Endodermal cell (in vitro differentiated cells): ENCODE measurements at places on chromosomes 5 and 9.

DNA sequence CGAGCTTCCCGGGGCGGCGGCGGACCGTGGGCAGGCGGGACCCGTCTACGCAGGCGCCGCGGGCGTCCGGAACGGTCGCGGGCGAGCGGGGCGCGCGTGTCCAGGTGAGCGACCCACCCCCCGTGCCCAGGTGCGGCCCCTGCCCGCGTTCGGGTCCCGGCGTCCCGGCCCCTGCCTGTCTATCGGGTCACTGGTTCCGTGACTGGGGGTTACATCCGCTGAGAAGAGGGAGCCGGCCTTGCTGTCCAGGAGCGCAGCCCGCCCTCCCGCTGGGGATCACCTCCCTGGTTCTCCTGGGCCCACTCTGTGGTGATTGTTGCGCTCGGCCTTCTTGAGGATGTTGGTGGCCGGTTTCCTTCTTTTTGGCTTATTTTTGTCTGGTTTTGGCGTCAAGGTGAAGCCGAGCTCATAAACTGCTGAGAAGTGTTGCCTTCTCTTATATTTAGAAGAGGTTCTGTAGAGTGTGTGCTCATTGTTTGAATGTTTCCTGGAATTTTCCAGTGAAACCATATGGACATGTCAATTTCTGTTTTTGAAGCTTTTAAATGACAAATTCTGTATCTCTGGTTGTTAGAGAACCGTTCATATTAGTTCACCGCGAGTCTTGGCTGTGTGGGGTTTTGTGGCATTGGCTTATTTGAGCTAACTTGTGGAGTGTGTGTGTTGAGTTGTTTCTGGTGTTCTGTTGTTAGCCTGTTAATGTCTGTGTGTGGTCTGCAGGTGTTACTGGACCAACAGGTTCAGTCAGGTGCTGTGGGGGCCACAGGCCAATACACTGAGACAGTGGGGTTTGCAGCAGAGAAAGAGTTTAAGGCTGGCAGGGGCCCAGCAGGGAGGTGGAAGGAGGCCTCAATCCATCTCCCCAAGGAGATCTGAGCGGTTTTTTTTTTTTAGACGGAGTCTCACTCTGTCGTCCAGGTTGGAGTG, 621 bp downstream of the CEP72 start:
- H3K4me1 ChIP-seq = peaks cover 3% of the 10 kb centered on the region
- H3K4me3 ChIP-seq = peak overlapping the region; percentile 87
- no peaks in the 10 kb centered on the region for H3K27me3 ChIP-seq
- DNase-seq = peak; percentile 76
- no peak overlapping the region for H3K27ac ChIP-seq

DNA sequence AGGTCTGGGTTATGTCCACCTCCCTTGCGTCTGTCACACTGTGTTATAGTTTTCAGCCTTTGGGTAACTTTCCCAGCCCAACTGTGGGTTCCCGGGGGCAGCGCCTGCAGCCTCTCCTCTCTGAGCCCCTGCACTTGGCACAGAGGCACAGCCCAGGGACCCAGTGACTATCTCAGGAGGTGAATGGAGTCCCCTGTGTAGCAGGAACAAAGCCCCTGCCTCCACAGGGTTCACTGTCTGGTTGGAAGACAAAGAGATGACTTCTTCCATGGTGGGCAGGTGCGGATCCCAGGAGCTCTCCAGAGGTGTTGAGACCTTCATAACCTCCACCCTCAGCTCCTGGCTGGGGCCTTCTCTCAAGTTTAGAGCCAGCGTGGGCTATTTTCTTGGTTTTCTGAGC, 156.9 kb downstream of the C9orf50 start:
- peaks cover 4% of the 10 kb centered on the region for H3K4me1 ChIP-seq
- no peaks in the 10 kb centered on the region for H3K27me3 ChIP-seq
- H3K36me3 ChIP-seq = no peaks in the 10 kb centered on the region

DNA sequence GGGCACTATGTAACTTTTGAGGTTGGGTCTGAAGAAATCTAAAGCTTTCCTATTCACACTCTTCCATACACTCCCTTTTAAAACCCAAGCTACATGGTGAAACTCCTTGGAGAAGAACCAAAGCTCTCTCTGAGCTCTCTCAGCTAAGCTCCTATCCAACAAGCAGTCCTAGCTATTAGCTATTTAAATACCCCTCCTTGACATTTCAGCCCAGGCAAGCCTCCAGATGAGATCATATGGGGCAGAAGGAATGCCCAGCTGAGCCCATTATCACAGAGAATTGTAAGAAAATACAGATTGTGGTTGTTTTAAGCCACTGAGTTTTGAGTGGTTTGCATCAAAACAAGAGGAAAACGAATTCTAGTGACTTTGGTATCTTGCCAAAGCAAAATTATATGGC, 15.2 kb downstream of the HSPB3 start:
- peaks cover 16% of the 10 kb centered on the region for H3K4me1 ChIP-seq
- no peak overlapping the region for H3K27ac ChIP-seq
- H3K27me3 ChIP-seq = no peaks in the 10 kb centered on the region
- peak overlapping the region; percentile 61 for H3K4me3 ChIP-seq
- DNase-seq = no peak
- H3K36me3 ChIP-seq = no peaks in the 10 kb centered on the region

DNA sequence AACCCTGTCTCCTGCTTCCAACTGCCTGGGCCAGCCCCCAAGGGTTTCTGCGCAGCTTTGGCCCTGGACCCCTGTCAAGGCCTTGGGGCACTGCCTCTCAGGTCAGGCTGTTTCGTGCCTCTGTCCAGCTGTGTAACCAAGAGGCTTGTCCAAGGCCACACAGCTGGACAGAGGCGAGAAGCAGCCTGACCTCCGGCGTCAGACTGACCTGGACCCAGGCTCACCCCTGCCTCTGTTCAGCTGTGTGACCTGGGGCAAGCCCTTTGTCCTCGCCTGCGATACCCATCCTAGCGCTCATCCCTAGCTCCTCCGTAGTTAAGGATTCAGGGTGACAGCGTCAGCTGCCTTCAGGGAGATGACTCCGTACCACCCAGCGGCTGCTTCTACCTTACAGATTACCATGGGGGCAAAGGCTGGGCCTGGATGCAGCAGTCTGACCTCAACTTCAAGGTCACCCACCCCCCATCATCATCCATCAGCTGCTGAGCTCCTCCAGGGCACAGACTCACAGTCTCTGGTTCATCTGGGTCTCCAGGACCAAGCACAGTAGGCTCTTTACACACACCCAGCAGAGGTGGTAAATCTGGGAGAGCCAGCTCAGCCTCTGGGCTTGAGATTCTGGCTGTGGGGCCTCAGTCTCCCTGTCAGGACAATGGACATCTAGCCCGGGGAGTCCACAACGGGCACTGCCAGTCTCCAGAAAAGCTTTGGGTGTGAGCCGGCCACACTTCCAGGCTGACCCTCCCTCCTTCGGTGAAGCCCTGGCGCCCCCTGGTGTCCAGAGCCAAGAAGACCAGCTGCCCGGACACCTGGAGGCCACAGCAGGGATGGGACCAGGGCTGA, 7.9 kb downstream of the AK1 start:
- peak; percentile 98 for DNase-seq
- H3K27me3 ChIP-seq = no peaks in the 10 kb centered on the region
- H3K27ac ChIP-seq = no peak overlapping the region
- H3K4me1 ChIP-seq = peaks cover 7% of the 10 kb centered on the region

GRCh38 chr9:104606152-104606551, 725 bp upstream of the OR13C2 start:
- H3K4me3 ChIP-seq = no peak overlapping the region
- no peak for DNase-seq
- no peaks in the 10 kb centered on the region for H3K4me1 ChIP-seq
- no peaks in the 10 kb centered on the region for H3K36me3 ChIP-seq
- H3K27ac ChIP-seq = no peak overlapping the region

DNA sequence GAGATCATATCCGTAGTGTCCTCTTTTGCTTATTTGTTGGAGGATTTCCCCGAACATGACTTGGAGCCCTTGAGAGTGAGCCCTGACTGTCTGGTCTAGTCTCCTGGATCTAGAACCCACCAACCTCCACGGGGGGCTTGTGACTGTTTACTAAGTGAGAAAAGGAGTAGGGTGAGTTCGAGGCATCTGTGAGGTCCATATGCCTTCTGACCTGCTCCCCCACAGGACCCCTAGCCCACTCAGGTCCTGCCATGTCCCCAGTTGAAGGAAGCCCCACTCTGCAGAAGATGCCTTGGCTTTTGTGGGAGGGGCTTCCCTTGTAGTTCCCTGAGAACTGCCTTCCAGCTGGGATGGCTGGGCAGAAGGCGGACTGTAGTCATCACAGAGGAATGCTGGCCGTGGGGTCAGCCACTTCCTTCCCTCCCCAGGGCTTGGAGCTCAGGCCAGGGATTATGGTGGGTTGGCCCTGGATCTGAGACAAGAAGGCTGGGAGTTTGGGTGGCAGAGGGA, 7.0 kb upstream of the IRF1 start:
- peak; percentile 81 for DNase-seq
- H3K4me3 ChIP-seq = peak overlapping the region; percentile 88
- H3K4me1 ChIP-seq = no peaks in the 10 kb centered on the region
- no peak overlapping the region for H3K27ac ChIP-seq
- no peaks in the 10 kb centered on the region for H3K36me3 ChIP-seq

DNA sequence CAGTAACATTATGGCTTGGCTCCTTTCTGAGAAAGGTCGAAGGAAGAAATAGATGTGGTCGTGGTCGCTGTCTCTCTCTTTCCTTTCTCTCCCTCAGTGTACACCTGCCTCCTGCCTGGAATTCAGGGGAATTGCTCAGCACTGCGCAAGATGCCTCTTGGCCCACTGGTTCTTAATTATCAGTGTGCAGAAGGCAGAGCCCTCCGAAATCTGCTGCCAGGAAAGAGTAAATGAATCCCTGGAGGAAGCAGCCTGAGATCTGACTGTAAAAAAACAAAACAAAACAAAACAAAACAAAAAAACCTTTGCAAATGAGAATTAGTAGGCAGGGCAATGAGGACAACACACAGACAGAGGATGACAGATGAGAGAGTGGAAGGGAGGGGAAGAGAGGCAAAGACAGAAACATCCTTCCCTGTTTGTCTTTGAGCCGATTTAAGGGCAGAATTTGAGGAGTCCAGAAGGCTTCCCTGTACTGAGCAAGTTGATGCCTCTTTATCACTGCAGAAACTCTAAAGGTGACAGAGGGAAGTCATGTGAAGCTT, 113.8 kb upstream of the PUM3 start:
- peaks cover 9% of the 10 kb centered on the region for H3K27me3 ChIP-seq
- no peak overlapping the region for H3K27ac ChIP-seq
- no peak for DNase-seq
- no peaks in the 10 kb centered on the region for H3K36me3 ChIP-seq
- H3K4me3 ChIP-seq = no peak overlapping the region
- H3K4me1 ChIP-seq = no peaks in the 10 kb centered on the region

- H3K27me3 ChIP-seq = no peaks in the 10 kb centered on the region
- H3K27ac ChIP-seq = no peak overlapping the region
- H3K4me1 ChIP-seq = no peaks in the 10 kb centered on the region
- no peak for DNase-seq
- no peaks in the 10 kb centered on the region for H3K36me3 ChIP-seq
- no peak overlapping the region for H3K4me3 ChIP-seq
Measured at GRCh38 chr5:139513852-139514485, 31.4 kb upstream of the STING1 start.

GRCh38 chr5:140273401-140273877, 29.5 kb downstream of the PFDN1 start:
- no peak overlapping the region for H3K4me3 ChIP-seq
- no peaks in the 10 kb centered on the region for H3K4me1 ChIP-seq
- H3K27me3 ChIP-seq = no peaks in the 10 kb centered on the region
- H3K36me3 ChIP-seq = peaks cover 22% of the 10 kb centered on the region

DNA sequence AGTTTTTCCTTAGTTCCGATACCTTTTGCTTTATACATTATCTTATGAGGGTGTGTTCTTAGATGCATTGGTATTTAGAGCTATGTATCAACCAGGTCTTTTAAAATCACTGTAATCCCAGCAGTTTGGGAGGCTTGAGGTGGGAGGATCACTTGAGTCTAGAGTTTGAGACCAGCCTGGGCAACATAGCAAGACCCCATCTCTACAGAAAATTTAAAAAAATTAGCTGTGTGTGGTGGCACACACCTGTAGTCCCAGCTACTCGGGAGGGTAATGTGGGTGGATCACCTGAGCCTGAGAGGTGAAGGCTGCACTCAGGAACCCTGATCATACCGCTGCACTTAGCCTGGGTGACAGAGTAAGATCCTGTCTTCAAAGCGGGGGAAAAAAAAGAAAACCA, 15.1 kb downstream of the SPIN1 start:
- DNase-seq = no peak
- no peak overlapping the region for H3K4me3 ChIP-seq
- no peaks in the 10 kb centered on the region for H3K27me3 ChIP-seq
- H3K27ac ChIP-seq = no peak overlapping the region

DNA sequence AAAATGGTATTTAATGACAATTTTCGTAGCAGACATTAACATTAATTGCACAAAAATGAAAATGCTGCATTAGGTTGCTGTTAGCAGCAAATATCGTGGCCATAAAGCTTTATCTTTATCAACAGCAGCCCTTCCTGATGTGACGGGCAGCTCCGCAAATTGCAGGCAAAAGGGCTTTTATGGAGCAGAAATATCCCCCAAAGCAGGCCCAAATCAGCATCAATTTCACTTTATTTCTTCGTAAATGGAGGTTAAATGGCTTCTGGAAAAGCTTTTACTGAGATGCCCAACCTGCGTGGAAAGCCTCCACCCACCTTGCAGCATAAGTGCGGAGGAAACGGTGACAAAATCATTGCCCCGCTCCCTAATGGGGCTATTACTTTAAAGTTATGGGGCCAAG, 77.9 kb upstream of the BARHL1 start:
- no peak overlapping the region for H3K4me3 ChIP-seq
- H3K36me3 ChIP-seq = no peaks in the 10 kb centered on the region
- H3K4me1 ChIP-seq = peaks cover 11% of the 10 kb centered on the region
- H3K27me3 ChIP-seq = no peaks in the 10 kb centered on the region
- H3K27ac ChIP-seq = no peak overlapping the region
- DNase-seq = no peak

DNA sequence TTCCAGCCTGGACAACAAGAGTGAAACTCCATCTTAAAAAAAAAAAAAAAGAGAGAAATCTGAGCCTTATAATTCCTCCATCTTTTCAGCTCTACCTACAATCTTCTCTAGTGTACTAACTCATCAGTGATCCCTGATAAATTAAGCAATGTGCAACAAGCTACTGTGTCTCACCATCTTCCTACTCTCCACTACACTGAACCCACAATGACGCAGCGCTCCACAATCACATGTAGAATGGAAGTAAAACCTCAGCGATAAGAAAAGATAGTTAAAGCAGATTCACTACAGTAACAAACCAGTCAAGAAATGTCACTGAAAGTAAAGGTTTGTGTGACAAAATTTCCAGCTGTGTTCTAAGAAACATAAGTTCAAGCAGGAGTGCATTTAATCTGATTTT, 13.5 kb downstream of the ABCA1 start:
- H3K4me3 ChIP-seq = peak overlapping the region; percentile 50
- no peaks in the 10 kb centered on the region for H3K27me3 ChIP-seq
- peak; percentile 5 for DNase-seq
